ENCODE measurements at places on chromosomes 3 and 15. TPM values are rescaled to one million over a fixed set of nuclear protein-coding genes. Genes with fewer than 3 reads are reported as not detected.

XCR1 gene
- total RNA-seq, result not detected

FGF12 gene
- total RNA-seq, result 0.14 TPM

CSTA gene
- 450 TPM for total RNA-seq

SAMMSON gene
- not detected for total RNA-seq

VGLL3 gene
- total RNA-seq, result 14.7 TPM

IFT122 gene
- total RNA-seq, result 10.5 TPM

SH2D7 gene
- not detected for total RNA-seq

RBPMS2 gene
- not detected for total RNA-seq

SLC27A2 gene
- total RNA-seq, result 10.9 TPM

HACL1 gene
- total RNA-seq, result 14.1 TPM

GPR176 gene
- 8.2 TPM for total RNA-seq

ZNF654 gene
- total RNA-seq, result 15.4 TPM

PLA1A gene
- total RNA-seq, result 0.14 TPM

SLC28A1 gene
- total RNA-seq, result not detected

BFSP2 gene
- total RNA-seq, result not detected

SUCLG2 gene
- 29.4 TPM for total RNA-seq

SPESP1 gene
- total RNA-seq, result 4.9 TPM

C3orf49 gene
- total RNA-seq, result not detected

GOLGA8J gene
- total RNA-seq, result not detected

ZNF660 gene
- 0.34 TPM for total RNA-seq

LRRIQ4 gene
- not detected for total RNA-seq

NR1I2 gene
- under 0.01 TPM for total RNA-seq

GNAT1 gene
- total RNA-seq, result not detected

FBXO40 gene
- total RNA-seq, result not detected

C3orf22 gene
- total RNA-seq, result not detected

NR2F2 gene
- 1.7 TPM for total RNA-seq

FEZF2 gene
- total RNA-seq, result not detected

All from nasal cavity respiratory epithelium epithelial cell of viscerocranial mucosa (primary cell).